ENCODE measurements at places on chromosomes 16 and 17.

GRCh38 chr17:2243953-2244352 lies 59.6 kb downstream of the SMG6 start:
- DNase-seq, result no peak

DNA sequence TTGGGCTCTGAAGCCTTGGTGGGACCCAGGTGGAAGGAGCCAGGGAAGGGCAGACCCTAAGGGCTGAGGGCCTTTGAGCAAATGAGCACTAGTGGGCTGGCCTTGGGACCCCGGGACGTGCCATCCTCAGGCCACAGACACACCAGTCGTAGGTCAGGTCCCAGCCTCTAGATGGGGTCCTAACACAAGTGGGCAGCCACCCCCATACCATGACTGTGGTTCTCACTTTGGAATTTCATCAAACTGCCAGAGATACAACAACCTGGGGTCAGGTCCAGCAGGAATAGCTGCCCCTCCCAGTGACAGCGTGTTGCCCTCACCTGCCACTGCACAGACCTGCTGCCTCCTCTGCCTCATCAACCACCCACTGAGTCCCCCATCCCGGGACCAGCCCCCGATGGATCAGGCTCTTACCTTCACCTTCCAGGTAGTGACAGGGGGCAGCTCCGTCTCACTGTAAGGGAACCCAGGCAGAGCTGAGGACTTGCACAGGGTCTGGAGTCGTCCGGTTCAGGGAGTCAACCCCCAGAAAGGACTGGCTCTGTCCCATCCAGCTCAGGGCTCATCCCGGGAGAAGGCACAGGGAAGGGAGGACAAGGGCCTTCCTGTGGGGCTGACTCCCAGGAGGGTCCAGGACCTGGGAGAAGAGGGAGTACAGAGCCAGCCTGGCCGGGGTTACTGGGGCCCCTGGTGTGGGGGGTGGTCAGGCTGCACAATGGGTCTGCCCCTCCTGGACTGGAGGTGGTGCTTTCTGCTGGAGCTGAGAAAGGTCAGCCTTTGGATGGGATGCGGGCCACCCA lies 40.0 kb downstream of the LGALS9 start:
- DNase-seq, result no peak

DNA sequence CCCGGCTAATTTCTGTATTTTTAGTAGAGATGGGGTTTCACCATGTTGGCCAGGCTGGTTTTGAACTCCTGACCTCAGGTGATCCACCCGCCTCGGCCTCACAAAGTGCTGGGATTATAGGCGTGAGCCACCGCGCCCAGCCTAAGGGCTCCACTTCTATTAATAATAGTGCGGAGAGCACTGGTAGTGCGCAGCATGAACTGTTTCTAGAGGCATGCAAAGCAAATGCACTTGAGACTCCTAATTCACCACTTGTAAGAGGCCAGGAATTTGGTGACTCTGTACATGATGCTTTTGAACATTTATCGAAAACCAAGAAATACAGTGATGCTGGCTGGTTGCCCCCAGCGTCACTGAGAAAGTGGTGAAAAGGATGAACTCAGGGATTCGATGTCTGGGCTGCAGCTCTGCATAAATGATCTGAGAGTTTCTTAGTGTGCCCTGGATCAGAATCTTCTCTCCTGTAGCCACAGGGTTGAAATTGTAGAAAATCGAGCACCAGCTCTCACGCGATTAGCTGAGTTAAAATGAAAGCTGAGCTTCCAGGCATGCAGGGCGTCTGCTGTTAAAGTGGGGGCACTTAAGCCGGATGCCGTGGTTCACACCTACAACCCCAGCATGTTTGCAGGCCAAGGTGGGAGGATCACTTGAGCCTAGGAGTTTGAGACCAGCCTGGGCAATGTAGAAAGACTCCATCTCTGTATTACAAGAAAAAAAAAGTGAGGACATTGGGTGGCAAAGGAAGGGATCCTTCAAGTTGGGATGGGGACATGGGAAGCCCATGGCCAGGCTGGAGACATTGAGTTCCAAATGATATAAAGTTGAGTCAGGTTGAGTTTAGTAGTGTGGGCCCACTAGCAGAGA lies 4.8 kb downstream of the RNF213 start:
- no peak for DNase-seq

DNA sequence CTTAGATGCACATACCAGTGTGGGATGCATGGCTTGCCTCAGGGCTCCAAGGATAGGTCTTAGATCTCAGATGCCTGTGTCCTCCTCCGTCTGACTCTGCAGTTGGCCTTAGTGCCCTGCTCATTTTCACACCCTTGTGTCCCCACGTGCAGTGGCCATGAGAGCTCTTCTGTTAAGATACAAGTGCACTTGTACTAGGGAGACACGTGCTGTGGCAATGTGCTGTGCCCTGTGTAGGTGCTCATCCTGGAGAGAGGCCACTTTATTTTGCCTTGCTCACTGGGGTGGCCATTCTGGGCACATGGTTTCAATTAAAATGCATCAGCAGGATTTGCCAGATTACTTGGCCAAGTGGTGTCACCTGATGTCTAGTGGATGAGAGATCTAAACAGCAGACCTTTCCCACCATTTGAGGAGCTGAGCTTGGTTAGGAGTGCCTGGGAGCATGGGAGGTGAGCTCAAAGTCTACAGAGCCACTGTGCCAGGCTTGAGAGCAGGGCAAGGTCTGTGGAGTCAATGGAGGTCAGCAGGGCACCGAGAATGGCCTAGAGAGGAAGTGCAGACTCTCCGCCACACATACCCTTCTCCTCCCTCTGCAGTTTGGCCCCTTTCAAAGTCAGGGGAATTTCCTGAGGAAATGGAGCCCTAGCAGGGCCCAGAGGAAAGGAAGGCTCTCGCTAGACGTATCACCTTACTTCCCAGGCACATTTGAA lies 25.2 kb upstream of the SMPD3 start:
- peak; percentile 79 for DNase-seq

GRCh38 chr17:76545918-76546555 lies 6.2 kb downstream of the PRCD start:
- DNase-seq, result no peak

Measured in suppressor macrophage treated with lipopolysaccharide for 1 hour (primary cell).